Stimulated activated CD4-positive, alpha-beta T cell treated with anti-CD3 and anti-CD28 coated beads, Interleukin-2, amount 100 ng/mL, for 24 hours (primary cell): ENCODE measurements at places on chromosomes 13 and 19.

DNA sequence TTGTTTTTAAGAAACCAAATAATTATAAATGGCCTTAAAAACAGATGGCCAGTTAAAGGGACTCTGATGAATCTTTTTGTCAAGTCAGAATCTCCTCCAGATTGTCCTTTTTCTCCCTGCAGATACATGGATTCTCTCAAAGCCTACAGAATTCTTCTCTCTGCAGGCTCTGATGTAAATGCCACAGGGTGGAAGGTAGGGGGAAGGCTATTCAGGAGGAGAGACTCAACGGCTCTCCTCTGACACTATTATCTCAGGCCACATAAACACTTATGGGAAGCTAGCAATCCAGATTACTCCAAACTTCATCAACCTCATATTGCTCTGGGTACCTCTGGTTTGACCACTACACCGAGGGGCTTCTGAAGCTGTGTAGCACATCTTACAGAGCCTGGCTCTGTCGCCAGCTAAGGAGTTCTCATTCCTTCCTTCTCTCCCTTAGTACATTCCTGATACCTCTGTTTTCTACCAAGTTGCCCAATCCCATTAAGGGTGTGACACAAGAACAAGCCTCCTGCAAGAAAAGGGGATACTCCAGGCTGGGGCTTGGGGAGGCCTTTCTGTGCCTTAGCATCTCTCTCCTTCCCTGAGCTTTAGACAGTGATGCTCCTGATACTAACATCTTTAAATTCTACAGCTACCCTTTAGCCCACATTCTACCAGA lies 14.9 kb downstream of the LCP1 start:
- DNase-seq, result no peak

DNA sequence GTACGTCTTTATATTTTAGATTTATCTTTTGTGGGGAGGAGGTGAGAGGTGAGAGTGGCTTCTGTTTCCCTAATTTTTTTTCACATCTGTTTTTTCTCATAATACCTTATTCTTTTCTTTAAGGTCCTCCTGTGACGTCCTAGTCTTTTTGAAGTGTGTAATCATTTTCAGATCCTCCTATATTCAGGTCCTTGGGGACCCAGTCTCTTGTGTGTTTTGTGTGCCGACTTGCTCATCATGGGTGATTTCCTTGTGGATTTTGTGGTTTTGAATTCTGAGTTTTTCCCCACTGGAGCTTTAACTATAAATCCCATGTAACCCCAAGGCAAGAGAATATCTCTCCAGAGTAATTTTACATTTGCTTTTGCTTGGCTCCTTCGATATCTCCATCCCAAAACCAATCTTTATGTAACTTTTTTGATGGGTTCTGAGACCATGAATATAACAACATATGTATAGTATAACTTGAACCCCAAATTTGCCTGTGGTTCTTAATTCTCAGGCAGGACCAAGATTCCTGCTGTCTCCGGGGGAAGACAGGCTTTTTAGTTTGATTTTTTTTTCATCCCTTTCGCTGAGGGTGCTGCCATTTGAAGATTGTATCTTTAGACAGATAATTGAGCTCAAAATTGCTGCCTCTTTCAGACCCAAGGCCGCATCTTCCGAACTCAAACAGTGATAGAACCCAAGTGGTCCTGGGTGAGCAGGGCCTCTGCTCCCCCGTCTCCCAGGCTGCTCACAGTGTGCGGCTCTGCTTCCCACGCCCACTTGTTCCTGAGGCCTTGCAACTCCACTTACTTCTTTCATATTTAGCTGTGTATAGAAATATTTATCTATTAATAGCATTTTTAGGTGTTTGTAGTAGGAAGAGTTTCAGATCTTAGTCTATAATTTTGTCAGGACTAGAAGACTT lies 59.1 kb upstream of the GPR183 start:
- peak; percentile 28 for DNase-seq

GRCh38 chr19:2288818-2289713 lies 7.1 kb upstream of the PEAK3 start:
- no peak for DNase-seq

- DNase-seq, result no peak
These were observed 536 bp downstream of the UBA2 start for GRCh38 chr19:34428549-34429285.

GRCh38 chr13:51778392-51778791 lies 25.6 kb downstream of the DHRS12 start:
- DNase-seq, result no peak

DNA sequence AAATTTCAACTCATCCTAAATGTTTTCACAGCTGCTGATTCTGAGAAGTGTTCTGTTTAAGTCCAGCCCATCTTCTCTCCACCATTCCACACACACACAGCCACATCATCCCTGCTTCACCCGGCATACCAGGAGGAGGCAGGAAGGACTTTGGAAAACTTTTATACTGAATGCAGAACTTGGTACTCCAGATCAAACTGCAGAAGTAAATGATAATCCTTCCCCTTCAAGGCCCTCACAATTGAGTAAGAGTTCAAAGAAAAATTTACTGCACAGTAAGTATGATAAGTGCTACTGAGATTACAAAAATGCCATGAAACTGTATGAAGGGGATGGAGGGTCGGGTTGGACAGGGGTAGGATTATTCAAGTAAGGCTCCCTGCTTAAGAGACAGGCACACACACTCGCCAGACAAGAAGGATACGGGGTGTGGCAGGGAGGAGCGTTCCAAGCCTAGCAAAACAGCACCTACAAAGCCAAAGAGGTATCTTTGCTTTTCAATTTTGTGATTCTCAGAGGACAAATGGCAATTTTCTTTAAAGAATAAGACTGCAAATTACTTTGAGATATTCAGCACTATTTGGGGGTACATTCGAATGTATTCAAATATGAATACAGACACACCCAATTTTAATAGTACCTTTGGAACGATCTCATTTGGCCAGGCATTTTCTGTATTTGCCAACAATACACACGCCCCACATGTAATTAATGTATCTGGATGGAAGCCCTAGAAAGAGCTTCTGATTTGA lies 2.5 kb downstream of the USP12 start:
- DNase-seq, result no peak

- no peak for DNase-seq
These were observed 26.2 kb upstream of the GPR12 start for GRCh38 chr13:26786651-26787295.

DNA sequence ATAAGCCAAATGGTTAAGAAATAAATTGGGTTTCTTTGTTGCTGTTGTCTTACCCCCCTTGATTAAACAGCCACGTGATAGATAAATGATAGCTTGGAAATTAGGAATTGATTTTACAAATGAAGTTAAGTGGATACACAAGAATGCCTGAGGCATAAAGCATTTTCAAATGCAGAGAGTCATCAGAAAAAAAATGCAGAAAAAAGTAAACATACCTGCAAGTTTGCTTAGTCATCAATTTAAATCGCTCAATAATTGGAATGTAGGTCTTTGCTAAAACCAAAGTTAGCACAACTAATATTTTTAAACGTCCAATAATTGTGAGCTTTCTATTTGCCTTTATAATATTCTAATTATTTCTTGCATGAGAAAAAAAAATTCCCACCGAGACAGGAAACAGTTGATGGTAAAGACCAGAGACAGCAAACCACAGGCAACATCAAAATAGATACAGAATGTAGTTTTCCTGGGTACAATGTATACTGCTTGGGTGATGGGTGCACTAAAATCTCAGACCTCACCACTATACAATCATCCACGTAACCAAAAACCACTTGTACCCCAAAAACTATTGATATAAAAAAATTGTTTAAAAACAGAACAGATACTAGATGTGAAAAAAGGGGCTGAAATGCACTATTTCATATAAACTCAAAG lies 924.0 kb downstream of the PCDH9 start:
- DNase-seq, result no peak

DNA sequence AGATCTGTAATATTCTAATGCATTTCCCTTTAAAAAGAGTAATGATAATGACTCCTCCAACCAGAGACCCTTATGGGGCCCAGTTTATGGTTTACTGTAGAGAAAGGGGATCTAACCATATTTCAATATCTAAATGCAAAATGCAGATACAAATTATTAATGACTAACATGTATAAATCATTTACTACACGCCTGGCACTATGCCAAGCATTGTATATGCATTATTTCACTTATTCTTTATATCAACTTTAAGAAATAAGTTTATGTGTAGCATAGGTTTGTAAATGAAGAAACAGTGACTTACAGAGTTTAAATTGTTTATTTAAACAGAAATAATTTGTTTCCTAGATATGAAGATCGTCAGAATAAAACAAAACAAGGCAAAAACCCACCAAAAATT lies 86.2 kb upstream of the SCEL start:
- DNase-seq, result no peak

DNA sequence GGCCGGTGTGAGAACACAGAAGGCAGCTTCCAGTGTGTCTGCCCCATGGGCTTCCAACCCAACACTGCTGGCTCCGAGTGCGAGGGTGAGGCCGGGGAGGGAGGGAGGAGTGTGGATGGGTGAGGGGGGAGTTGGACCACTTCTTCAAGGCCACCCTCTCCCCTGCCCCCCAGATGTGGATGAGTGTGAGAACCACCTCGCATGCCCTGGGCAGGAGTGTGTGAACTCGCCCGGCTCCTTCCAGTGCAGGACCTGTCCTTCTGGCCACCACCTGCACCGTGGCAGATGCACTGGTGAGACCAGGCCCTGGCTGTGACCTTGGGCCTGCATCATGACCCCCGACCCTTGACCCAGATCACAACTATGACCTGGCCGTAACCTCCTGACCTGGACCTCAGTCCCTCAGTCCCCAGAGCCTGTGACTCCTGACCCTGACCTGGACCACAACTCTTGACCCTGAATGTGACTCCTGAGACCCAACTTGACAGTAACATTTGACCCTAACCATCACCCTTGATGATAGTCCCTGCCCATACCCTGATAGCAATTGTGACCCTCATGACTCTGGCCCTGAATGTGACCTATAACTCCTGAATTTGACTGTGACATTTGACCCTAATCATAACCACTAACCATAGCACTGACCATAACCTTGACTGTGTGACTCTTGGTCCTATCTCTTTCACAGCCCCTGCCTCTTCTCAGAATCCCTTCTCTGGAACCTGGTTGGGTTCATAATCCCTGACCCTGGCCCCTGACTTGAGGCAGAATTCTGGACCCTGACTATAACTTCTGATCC lies 10.9 kb downstream of the LTBP4 start:
- no peak for DNase-seq

- DNase-seq, result no peak
These were observed 10.5 kb downstream of the CEBPA start for GRCh38 chr19:33291623-33292534.

- DNase-seq, result no peak
These were observed 9.9 kb downstream of the KANK3 start for GRCh38 chr19:8332976-8333766.

- DNase-seq, result peak; percentile 95
These were observed at the start of gene DIAPH3 for GRCh38 chr13:60163478-60164233. DIAPH3 (minus strand) TSS chr13:60163928; CDS start chr13:60163766, 162 bp downstream.

DNA sequence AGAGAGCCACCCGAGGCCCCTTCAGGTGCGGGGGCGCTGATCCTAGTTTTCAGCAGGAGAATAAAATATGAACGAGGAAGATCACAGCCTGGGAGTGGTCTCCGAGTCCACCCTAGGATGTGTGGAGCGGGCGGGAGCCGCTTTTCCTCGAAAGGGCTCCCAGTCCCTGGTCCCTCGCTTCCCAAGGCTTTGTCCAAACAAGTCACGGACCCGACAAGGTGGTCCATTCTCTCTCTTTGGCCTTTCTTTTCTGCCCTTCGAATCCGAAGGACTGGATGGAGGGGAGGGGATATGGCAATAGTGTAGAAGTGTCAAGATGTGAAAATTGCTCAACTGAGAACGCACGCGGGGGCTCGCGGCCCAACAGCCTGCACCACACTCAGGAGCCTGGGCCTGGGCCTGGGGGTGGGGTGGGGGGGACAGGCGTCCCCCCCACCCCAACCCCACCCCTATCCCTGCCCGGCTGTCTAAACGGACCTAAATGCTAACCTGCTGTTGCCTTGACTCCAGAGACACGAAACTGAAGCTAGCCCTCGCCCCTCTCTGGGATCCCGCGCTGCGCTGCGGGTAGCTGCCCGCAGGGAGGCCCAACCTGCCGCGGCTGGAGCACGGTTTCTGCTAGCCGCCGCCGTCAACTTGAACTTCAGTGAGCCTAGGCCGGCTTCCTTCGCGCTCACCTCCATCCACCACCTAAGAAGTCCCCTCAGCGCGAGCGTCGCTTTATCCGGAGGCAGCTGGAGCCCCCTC lies 7.1 kb downstream of the ZIC2 start:
- DNase-seq, result no peak

- DNase-seq, result peak; percentile 3
These were observed 141.0 kb downstream of the RAP2A start for GRCh38 chr13:97574926-97575325.
